Epithelial cell of alveolus of lung (primary cell): ENCODE measurements at places on chromosomes 13 and 19. TPM values are rescaled to one million over a fixed set of nuclear protein-coding genes. Genes with fewer than 3 reads are reported as not detected.

Gene DIRAS1
- 0.26 and 3.5 TPM in 2 replicates for total RNA-seq

Gene IQCN
- 0.13 and 1.6 TPM in 2 replicates for total RNA-seq

Gene FCHO1
- 3.0 and 4.3 TPM in 2 replicates for total RNA-seq

Gene CKM
- 6.0 TPM in 1 of 2 replicates, not detected in the other for total RNA-seq

Gene ZNF699
- 12.0 and 12.6 TPM in 2 replicates for total RNA-seq

Gene FAM83E
- total RNA-seq = 0.26 TPM in 1 of 2 replicates, not detected in the other

Gene PSPN
- 0.26 and 1.4 TPM in 2 replicates for total RNA-seq

Gene C19orf85
- not detected in 2 replicates for total RNA-seq

Gene FGF22
- total RNA-seq = not detected in 2 replicates

Gene HSH2D
- total RNA-seq = not detected in 2 replicates

Gene STAP2
- total RNA-seq = 3.0 and 7.1 TPM in 2 replicates

Gene UHRF1
- total RNA-seq = 19.1 and 53.4 TPM in 2 replicates
